T47D (cell line): ENCODE measurements at places on chromosomes 12 and 14.

- no peak for DNase-seq
Observed at GRCh38 chr14:33362934-33363333, 424.3 kb downstream of the NPAS3 start.

- no peak for DNase-seq
Observed at GRCh38 chr12:100442403-100442802, 31.3 kb upstream of the NR1H4 start.

DNA sequence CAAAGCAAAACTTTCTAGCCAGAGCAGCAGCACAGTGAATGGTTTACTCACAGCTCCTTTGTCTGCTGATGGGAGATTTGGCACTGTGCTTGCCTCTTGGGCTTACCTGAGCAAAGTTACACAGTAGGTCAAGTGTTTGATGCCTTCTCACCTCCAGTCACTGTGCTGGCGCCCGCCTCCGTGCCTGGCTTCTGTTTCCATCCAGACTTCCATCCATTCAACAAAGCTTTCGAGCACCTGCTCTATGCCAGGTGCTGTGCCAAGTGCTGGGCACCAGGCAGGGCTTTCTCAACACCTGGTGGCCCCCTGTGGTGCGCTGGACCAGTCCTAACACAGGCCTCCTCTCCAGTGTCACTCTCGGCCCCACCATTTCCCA is 199.2 kb upstream of the EEA1 start:
- no peak for DNase-seq

GRCh38 chr12:59372956-59373355 is 222.9 kb upstream of the SLC16A7 start:
- DNase-seq, result no peak

DNA sequence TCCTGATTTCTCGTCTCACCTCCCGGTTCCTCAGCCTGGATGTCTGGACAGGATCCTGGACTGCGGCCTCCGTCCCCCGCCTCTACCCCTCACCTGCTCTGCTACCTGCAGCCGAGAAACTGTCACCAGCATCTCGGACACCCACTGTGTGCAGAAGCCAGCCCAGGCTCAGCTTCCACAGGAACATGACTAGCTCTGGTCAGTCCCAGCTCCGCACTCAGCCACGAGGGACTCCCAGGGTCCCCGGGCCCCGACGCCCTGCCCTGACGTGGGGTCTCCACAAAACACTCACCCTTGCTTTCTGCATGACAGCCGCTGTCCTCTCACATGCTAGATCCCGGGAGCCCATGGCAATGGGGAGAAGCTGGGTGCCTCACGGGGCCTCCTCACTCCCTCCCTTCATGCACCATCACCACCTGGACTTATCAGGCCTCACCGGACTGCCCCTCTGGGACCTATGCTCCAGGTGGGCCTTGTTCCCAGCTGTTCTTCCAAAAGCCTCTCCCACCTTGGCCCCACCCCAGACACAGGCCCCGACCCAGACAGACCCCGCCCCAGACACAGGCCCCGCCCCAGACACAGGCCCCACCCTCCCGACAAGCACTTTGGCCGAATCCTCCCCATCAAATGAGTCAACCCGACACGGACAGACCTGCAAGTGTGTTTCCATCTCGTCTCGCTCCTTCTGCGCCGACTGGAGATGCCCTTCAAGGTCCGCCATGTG is 26.9 kb upstream of the ANKLE2 start:
- DNase-seq, result no peak

DNA sequence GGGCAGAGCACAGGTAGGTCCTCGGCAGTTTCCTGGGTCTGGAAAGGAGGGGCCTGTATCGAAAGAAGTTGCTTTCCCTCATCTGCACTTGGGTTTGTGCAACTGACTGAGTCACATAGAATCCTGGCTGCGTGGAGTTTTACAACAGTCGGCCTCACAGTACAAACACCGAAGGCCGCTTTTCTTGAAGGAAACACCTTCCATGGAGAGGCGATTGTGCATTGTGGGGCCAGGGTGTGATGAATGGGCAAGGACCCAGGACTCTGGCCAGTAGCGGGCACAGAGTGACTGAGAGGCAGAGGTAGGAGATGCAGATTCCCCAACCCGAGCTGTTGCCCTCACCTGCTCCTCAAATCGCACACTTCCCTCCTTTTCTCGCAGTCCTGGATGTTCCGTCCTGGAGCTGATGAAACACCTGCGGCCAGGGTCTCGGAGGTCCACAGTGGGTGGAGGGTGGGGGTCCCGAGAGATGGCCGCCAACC is 7.7 kb downstream of the CCND2 start:
- DNase-seq, result no peak

DNA sequence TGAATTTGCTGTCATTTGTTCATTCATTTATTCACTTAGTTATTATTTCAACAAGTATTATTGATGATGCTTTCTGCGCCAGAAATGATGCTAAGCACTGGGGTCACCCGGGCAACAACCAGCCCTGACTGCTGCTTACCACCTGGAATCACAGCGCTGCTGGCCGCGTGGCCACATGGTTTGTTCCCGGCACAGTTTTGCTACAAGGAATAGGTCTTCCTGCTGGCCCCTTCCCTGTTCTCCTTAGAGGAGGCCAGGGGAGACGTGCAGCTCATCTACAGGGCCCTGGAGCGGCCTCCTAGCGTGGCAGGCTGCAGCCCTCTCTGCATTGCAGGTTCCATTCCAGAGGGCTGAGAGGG is 7.0 kb downstream of the JDP2 start:
- DNase-seq, result no peak

DNA sequence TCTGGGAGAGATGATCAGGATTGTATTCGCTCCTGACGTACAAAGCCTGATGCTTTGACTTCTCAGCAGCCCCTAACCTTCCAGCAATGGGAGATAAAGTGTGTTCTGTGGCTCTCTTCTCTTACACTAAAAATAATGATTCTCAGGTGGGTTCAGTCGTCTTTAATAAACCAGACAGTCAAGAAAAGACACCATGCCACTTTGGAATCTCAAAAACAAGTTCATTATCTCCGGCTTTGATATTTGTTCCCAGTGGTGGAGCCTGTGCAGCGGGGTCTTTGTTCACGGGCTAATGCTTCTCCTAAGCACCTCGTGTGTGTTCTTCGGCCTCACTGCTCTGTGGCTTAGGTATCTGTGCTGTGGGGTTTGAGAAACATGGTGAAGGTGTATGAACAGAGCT is 1.6 kb downstream of the ACVR1B start:
- DNase-seq, result no peak

GRCh38 chr14:70585231-70585630 is 15.2 kb downstream of the MED6 start:
- peak; percentile 26 for DNase-seq

DNA sequence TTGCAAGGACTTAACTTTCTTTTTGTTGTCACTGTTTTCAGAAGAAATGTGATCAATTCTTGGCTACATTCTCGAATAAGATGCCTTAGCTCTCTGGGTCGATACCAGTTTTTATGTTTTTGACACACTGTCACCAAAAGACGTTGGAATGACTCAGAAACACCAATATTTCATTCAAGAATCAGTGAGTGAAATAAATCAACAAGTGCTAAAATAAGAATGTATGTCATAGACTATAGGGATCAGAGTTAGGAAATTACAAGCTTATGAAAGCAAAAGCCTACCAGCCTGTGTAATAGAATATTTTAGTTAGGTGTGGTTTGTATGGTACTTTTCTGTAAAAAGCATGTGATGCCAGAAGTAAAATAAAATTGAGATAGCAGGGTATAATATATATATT is 17.8 kb downstream of the PPHLN1 start:
- DNase-seq, result no peak

- DNase-seq, result peak; percentile 69
Observed at GRCh38 chr12:57215668-57216013, 953 bp upstream of the NXPH4 start.

- DNase-seq, result no peak
Observed at GRCh38 chr12:104495786-104496185, 39.0 kb downstream of the CHST11 start.

DNA sequence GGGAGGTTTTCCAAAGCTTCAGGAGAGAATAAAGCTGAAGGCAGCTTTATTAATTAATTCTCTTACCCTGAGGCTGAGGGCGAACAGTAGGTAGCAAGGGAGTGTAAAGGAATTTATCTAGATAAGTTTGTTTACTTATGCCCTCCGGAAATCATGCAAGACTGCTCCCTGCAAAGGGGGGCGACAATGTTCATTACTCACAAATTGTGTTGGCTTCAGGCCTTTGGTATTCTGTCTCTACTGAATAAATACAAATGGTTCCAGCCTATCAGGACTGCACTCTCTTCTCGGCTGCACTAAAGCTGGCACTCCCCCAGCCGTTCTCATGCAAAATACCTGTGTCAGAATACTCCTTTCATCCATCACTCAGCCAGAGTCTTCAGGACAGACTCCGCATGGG is 120.8 kb downstream of the PPHLN1 start:
- DNase-seq, result peak; percentile 22

GRCh38 chr12:67452119-67452805 is 183.1 kb downstream of the CAND1 start:
- DNase-seq, result no peak

- no peak for DNase-seq
Observed at GRCh38 chr12:6459004-6459337, 7.1 kb downstream of the TAPBPL start.

DNA sequence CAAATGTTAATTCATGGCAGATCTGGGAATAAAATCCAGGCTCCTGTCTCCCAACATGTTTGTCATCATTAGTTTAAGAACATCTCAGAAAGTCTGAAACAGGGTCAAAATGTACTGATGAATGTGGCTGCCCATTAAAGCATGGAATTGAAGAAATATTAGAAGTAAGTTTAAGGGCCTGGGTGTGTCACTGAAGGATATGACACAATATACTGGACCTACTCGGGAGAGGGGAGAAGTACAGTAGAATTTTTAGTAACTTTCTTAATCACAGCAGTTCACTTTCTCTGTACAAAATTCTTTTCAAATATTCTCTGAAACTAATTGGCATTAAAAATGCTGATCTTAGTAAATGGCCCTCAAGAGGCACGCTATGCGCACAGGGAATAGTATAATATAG is 185.5 kb downstream of the ETV6 start:
- DNase-seq, result no peak

DNA sequence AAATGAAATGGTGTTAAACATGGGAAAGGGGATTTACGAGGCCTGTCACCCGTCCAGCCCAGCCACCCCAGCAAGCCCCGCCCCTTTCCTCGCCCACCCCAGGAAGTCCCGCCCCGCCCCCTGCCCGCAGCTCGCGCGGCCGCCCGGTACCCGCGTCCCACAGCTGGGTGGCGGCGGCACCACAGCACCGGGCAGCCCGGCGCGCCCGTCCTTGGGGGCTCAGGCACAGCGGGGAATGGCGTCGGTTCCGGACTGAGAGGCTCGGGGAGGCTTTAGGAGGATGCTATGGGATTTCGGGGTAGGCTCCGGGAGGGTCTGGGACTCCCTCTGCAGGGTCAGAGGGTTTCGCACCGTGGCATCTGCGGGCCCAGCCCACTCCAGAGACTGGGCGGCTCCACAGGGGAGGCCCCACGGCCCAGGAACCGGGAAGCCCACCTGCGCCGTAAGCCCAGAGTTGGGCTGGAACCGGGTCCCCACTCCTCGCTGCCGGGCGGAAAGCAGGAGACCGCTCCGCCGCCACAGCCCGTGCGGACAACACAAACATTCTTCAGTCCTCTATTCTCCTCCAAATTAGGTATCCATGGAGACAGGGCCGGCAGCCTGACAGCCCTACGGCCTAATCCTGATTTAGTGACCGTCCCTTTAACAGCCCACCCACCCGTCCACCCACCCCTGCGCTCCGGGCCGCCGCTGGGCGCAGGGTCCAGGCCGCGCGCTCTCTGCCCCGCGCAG is 1.4 kb downstream of the FIGNL2 start:
- DNase-seq, result no peak

GRCh38 chr14:31699809-31700208 is 138.6 kb downstream of the NUBPL start:
- no peak for DNase-seq

- DNase-seq, result no peak
Observed at GRCh38 chr14:39318574-39318973, 84.9 kb downstream of the MIA2 start.

DNA sequence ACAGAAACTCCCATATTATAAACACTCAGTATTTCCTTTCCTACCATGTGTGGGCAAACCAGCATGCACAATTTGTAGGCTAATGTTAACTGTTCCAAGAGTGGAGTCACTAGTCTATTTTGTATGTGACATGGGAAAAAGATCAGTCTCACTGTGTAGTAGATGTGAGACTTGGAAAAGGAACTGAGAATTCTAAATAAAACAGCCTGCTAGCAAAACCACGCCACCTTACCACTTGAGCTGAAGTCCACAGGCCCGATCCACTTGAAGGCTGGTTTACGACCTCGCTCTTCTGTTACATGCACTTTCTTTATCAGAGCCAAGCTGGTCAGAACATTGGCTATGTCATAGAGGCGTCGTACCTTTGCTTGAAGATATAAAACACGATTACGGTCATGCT is 22.5 kb downstream of the E2F7 start:
- no peak for DNase-seq

DNA sequence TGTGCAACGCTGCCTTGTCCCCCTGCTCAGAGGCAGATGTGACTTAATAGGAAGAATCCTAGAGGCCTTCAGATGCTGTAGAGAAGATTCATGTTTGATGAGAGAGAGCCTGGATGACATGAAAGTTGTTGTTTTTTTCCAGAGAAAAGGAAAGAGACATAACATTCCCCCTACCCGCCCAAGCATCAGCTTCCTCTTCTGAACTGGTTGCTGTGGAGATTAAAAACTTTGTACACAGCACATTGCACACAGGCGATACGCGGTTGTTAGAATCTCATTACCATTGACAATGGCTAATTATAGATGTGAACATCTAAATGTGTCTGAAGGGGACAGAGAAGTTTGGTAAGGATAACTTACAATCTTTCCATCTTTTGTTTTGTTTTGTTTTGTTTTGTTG is 13.6 kb upstream of the ETFBKMT start:
- no peak for DNase-seq
